Activated T-cell treated with anti-CD3 and anti-CD28 coated beads, Interleukin-2, amount 50 U/mL, for 48 hours (primary cell): ENCODE measurements at places on chromosomes 16 and 17.

DNA sequence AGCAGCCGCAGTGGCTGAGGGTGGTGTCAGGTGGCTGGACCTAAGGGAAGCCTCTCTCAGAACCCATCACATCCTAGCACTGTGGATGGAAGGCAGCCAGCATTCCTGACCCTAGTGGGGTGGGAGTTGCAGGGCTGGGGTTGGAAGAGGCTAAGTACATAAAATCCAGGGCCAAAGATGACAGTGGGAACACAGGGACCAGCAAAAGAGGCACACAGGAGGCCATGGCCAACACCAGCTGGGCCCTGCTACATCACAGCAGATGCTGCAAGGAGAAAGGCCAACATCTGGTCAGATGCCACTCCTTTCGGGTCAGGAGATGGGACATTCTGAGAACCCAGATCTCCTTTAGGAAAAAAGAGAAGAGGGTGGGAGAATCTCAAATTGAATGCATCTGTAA is 415.4 kb downstream of the SLC39A11 start:
- no peak for DNase-seq

GRCh38 chr17:3015890-3016289 is 47.5 kb downstream of the OR1D5 start:
- DNase-seq, result no peak

GRCh38 chr17:5621026-5621425 is 36.7 kb upstream of the NLRP1 start:
- DNase-seq, result no peak

GRCh38 chr17:74520016-74520434 is 11.2 kb downstream of the CD300LB start:
- no peak for DNase-seq

DNA sequence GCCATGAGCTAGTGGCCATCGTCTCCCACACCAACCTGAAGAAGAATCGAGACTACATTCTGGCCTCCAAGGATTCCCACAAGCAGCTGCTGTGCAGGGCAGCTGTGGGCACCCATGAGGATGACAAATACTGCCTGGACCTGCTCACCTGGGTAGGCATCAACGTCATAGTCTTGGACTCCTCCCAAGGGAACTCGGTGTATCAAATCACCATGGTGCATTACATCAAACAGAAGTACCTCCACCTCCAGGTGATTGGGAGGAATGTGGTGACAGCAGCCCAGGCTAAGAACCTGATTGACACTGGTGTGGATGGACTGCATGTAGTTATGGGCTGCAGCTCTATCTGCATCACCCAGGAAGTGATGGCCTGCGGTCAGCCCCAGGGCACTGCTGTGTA is 70.2 kb downstream of the GRIN2A start:
- no peak for DNase-seq
